Activated naive CD4-positive, alpha-beta T cell treated with anti-CD3 and anti-CD28 coated beads, Interleukin-2, amount 10 ng/mL, durations not matched to agents 5 hours and 36 hours (primary cell): ENCODE measurements at places on chromosomes 4 and X. TPM values are rescaled to one million over a fixed set of nuclear protein-coding genes. Genes with fewer than 3 reads are reported as not detected.

Gene CSAG1
- not detected for total RNA-seq

Gene NAA11
- not detected for total RNA-seq

Gene SPANXN4
- not detected for total RNA-seq

Gene TNIP2
- total RNA-seq = 36.4 TPM

Gene CNGA1
- not detected for total RNA-seq

Gene STPG2
- total RNA-seq = not detected

Gene MAGEC3
- not detected for total RNA-seq

Gene SPANXA1
- total RNA-seq = not detected

Gene LARP1B
- total RNA-seq = 16.8 TPM

Gene ENPP6
- 4.1 TPM for total RNA-seq

Gene SYN1
- 0.72 TPM for total RNA-seq

Gene SLC49A3
- total RNA-seq = 0.30 TPM

Gene MAGEB10
- not detected for total RNA-seq

Gene MID1
- total RNA-seq = not detected

Gene CENPC
- total RNA-seq = 33.0 TPM

Gene TRMT2B
- total RNA-seq = 22.7 TPM

Gene COX7B
- 216 TPM for total RNA-seq

Gene OTUD6A
- total RNA-seq = not detected

Gene SUV39H1
- total RNA-seq = 24.2 TPM

Gene GABRA4
- total RNA-seq = not detected

Gene ART3
- not detected for total RNA-seq

Gene TMEM271
- total RNA-seq = not detected

Gene MECP2
- total RNA-seq = 61.8 TPM

Gene SPATA4
- not detected for total RNA-seq

Gene GPR82
- total RNA-seq = not detected

Gene FHDC1
- total RNA-seq = 0.12 TPM

Gene RRH
- total RNA-seq = 0.36 TPM

Gene DDIT4L
- 0.20 TPM for total RNA-seq

Gene FRMPD3
- not detected for total RNA-seq

Gene ATP10D
- 4.1 TPM for total RNA-seq

Gene P2RY4
- total RNA-seq = 0.28 TPM

Gene TMLHE
- total RNA-seq = 12.2 TPM

Gene CLDN22
- total RNA-seq = not detected

Gene FAM9B
- total RNA-seq = not detected

Gene STARD8
- total RNA-seq = 1.3 TPM

Gene CT45A3
- total RNA-seq = not detected

Gene PRKG2
- 1.0 TPM for total RNA-seq

Gene IGFBP7
- total RNA-seq = 0.31 TPM

Gene EGF
- not detected for total RNA-seq

Gene FGF16
- not detected for total RNA-seq

Gene S100G
- not detected for total RNA-seq

Gene TSPAN7
- total RNA-seq = not detected

Gene SATL1
- not detected for total RNA-seq

Gene STATH
- total RNA-seq = not detected

Gene MTTP
- not detected for total RNA-seq

Gene AP1S2
- total RNA-seq = 39.7 TPM

Gene SOX3
- total RNA-seq = not detected

Gene DCX
- not detected for total RNA-seq

Gene IL2
- 0.31 TPM for total RNA-seq
